ENCODE measurements at places on chromosomes 11 and 22. TPM values are rescaled to one million over a fixed set of nuclear protein-coding genes. Genes with fewer than 3 reads are reported as not detected.

CRYBB3 gene
- not detected for polyA plus RNA-seq

KLHDC7B gene
- not detected for polyA plus RNA-seq

TMEM45B gene
- polyA plus RNA-seq = not detected

FAM111A gene
- 3.2 TPM for polyA plus RNA-seq

CCDC88B gene
- 1.3 TPM for polyA plus RNA-seq

OR6Q1 gene
- not detected for polyA plus RNA-seq

NPTXR gene
- 17.0 TPM for polyA plus RNA-seq
